ENCODE measurements at places on chromosomes 11 and 22.
A peak's percentile ranks its signal among the peaks of the same experiment; 100 is the strongest.

- peak; percentile 5 for DNase-seq
These were observed 147.4 kb downstream of the TRIM29 start for GRCh38 chr11:119990309-119991021.

DNA sequence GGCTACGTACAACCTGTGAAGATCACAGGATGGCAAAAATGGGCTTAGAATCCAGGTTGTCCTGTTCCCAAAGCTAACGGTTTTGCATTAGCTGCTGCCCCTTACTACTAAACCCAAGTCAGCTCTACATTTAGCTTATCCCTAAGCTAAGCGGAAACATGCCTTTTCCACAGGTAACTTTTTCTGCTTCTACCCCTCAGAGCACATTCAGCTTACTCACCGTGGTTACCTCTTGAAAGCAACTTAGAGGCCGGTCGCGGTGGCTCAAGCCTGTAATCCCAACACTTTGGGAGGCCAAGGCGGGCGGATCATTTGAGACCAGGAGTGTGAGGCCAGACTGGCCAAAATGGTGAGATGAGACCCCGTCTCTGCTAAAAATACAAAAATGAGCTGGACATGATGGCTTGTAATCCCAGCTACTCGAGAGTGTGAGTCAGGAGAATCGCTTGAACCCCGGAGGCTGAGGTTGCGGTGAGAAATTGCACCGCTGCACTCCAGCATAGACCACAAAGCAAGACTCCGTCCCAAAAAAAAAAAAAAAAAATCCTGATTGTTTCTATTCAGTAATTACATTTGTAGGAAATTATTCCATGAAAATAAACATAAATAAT is 790 bp upstream of the TMEM41B start:
- DNase-seq: peak; percentile 18

- peak; percentile 91 for DNase-seq
These were observed 34.2 kb downstream of the MRGPRD start for GRCh38 chr11:68946416-68947090.

DNA sequence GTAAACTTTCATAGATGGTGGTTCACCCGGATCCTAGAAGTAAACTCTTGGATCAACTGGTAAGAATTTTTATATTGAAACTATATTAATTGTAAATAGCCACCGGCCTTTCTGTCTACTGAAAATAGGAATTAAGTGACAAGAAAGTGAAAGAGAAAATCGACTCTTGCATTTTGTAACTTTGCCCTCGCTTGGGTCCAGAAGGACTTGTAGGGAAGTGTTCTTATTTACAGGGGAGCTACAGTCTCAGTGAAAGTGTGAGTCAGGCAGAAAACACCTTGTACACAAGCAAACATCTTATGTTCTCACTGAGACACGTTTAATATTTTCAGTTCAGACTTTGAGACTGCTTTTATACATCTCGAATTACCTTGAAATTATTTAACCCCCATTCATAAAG is 238.9 kb downstream of the BLID start:
- no peak for DNase-seq

GRCh38 chr11:103325686-103326069 is 216.5 kb downstream of the DYNC2H1 start:
- DNase-seq: no peak

DNA sequence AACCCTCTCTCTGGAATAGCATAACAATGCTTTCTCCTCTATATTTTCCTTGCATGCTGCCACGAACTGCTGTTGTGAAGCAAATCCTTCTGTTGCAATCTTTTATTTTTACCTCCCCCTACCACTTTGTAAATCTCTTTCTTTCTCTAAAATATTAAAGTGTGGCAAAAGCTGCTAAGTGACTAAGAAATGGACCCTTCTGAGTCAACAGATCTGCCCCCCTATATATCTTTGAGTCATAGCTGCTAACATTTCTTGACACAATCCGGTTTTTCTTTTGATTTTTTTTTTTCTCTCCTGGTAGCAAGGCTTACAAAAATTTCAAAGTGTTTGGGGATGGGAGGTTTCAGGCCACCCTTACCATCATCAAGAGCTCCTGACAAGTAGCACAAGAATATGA is 39.0 kb upstream of the KIRREL3 start:
- peak; percentile 17 for DNase-seq

- DNase-seq: no peak
These were observed 34.4 kb downstream of the TNRC6B start for GRCh38 chr22:40212121-40212520.

- DNase-seq: peak; percentile 94
These were observed at the start of gene MRGPRF for GRCh38 chr11:69013009-69013951. TSS of gene MRGPRF (minus strand) at chr11:69013246. CDS start at chr11:69009901, 3,345 bp downstream.

GRCh38 chr11:30868626-30869081 is 282.5 kb upstream of the MPPED2 start:
- DNase-seq: no peak

DNA sequence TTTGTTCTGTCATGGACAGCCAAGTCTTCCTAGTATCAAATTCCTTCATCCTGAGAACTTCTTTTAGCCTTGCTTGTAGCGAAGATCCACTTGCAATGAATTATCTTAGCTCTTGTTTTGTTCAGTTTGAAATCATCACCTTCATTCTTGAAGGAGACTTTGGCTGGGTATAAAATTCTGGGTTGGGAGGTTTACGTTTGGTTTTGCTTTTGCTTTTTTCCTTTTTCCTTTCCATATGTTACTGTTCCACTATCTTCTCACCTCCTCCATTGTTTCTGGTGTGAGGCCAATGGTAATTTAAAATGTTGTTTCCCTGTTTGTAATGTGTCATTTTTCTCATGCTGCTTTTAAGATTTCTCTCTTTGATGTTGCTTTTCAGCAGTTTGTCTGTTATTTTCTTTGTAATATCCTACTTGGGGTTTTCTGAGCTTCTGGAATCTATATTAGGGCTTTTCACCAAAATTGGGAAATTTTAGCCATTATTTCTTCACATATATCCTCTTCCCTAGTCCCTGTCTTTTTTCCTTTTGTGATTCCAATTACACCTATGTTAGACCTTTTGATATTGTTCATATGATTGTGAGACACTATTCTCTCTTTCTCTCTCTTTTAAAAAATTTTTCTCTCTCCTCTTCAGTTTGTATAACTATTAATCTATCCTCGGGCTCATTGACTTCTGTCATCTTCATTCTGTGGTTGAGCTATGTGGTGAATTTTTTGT is 172.7 kb downstream of the EFCAB6 start:
- DNase-seq: no peak

- peak; percentile 50 for DNase-seq
These were observed 330 bp downstream of the ACP2 start for GRCh38 chr11:47248304-47248663.

GRCh38 chr11:376531-377173 is 7.4 kb downstream of the B4GALNT4 start:
- no peak for DNase-seq

Data from EH (cell line).